Activated naive CD4-positive, alpha-beta T cell treated with Interleukin-2 at 50 U/mL for 16 hours (primary cell): ENCODE measurements at places on chromosomes 6 and 20.

DNA sequence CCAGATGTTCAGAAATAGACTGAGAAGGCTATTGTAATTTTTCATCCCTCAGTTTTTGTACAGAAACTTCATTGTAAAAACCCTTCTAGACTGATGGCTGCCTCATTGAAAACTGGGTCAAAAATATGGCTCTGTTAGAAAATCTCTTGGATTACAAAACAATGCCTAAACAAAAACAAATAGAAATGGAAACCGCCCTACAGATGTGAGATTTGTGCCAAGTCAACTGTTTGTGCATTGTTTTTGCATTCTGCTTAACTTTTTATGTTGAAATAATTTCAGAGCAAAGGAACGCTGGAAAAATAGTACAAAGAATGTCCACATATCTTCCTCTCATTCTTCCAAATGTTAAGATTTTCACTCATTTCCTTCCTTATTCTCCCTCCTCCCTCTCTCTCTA lies 425.1 kb downstream of the FOXA2 start:
- DNase-seq, result no peak

DNA sequence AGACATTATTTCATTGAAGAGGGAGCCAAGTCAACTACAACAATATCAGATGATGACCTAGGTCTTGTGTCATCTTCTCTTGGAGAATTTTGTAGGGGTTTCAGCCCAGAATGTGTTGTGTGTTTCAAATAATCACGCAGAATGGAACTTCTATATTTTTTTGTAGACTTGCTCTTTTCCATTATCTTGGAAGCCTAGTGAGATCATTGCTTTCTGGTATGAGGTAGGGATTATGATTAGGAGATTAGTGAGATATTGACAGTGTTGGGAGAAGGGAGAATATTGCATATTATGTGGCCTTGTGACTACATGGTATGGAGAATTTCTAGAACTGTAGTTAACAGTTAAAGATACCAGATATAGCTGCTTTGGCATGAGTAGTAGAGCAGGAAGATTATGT lies 423.6 kb upstream of the PLCB4 start:
- no peak for DNase-seq

GRCh38 chr6:156747715-156748114 lies 29.5 kb upstream of the ARID1B start:
- DNase-seq, result no peak

DNA sequence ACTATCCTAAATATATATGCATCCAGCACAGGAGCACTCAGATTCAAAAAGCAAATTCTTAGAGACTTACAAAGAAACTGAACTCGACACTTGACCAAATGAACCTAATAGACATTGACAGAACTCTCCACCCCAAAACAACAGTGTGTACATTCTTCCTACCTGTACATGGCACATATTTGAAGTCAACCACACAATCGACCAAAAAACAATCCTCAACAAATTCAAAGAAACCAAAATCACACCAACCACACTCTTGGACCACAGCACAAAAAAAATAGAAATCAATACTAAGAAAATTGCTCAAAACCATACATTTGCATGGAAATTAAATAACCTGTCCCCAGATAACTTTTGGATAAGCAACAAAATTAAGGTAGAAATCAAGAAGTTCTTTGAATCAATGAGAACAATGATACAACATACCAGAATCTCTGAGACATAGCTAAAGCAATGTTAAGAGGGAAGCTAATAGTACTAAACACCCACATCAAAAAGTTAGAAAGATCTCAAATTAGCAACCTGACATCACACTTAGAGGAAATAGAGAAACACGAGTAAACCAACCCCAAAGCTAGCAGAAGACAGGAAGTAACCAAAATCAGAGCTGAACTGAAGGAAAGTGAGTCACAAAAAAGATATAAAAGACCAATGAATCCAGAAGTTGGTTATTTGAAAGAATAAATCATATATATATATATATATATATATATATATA lies 12.5 kb upstream of the TREM1 start:
- DNase-seq, result no peak

DNA sequence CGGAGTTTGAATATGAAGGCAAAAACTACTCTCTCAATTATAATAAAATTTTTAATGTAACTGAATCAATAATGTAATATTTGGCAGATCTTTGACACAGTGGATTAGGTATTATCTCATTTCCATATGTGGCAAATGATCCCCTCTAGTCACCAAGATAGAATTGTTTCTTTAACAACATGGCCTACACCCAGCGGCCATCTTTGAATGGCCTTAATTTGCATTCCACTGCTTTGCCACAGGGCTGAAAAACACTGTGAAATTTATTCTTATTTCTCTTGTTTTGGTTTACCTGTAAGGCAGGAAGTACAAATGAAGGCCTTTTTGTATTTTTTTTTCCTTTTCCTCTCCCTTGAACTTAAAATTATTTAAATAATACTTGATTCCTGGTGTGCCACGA lies 162.6 kb upstream of the SCGN start:
- no peak for DNase-seq

DNA sequence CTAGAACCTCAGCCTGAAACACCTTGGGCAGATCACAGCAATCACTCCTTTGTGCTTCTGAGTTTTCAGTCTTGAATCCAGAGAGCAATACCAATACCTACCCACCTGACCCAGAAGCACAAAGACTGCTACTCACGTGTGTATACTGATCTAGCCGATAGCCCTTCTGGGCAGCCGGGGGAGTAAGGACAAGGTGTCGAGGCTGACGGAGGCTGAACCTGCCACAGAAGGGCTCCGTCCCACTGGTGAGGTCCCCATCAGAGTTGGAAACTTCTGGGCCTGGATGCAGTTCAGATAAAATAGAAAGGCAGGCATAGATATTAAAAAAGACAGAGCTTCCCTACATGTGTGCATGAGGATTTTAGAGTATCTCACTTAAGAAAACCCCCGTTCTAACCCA lies 32.0 kb downstream of the PKHD1 start:
- no peak for DNase-seq

GRCh38 chr20:61662226-61662967 lies 403.3 kb downstream of the TAF4 start:
- no peak for DNase-seq
